ENCODE measurements at places on chromosomes 13 and 19.

DNA sequence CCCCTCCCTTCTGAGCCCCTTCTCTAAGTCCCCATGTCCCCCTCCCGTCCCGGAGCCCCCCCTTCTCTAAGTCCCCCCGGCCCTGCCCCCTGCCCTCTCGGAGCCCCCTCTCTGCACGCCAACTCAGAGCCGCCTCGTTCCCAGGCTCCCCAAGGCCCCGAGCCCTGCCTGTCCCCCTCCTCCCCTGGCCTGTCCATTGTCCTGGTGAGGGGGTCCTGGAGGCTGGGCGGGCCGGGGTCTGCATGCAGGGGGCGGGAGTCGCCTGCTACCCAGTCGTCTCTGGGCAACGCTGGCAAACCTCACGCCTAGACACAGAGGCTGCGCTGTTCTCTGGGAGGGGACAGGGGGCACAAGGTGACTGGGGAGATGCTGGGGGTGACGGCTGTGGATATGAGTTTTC lies 39.2 kb upstream of the SEMA6B start:
- H3K4me1 ChIP-seq: no peaks in the 10 kb centered on the region
- no peak overlapping the region for H3K4me3 ChIP-seq
- no peak for DNase-seq

DNA sequence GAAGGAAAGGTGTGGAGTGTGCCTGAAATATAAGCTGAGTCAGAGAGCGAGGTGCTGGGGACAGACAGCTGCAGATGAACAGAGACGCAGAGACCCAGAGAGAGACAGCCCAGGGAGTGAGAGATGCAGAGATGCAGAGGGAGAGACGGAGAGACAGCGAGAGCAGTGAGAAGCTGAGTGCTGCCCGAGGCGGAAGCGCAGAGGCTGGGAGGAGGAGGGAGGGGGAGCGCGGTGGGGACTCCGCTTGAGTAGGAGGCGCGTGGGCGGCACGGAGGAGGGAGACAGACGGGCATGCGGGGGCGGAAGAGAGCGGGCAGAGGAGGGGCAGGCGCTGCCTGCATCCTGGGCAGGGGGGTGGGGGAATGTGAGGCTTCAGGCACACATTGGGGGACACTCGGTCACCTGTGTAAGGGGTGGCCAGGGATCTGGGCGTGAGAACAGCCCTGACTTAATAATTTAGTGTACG lies 25.7 kb downstream of the SLC8A2 start:
- peak overlapping the region; percentile 64 for H3K4me3 ChIP-seq
- peak; percentile 62 for DNase-seq
- H3K36me3 ChIP-seq: no peaks in the 10 kb centered on the region
- H3K27ac ChIP-seq: peak overlapping the region; percentile 62
- H3K27me3 ChIP-seq: peaks cover 60% of the 10 kb centered on the region
- peaks cover 44% of the 10 kb centered on the region for H3K4me1 ChIP-seq

GRCh38 chr13:111280681-111281585 lies 39.5 kb upstream of the TEX29 start:
- no peak for DNase-seq
- no peak overlapping the region for H3K27ac ChIP-seq
- H3K27me3 ChIP-seq: no peaks in the 10 kb centered on the region
- peaks cover 29% of the 10 kb centered on the region for H3K4me1 ChIP-seq
- H3K4me3 ChIP-seq: no peak overlapping the region
- peaks cover 56% of the 10 kb centered on the region for H3K36me3 ChIP-seq

- no peak for DNase-seq
- H3K4me1 ChIP-seq: peaks cover 37% of the 10 kb centered on the region
- no peak overlapping the region for H3K4me3 ChIP-seq
- H3K36me3 ChIP-seq: peaks cover 11% of the 10 kb centered on the region
- H3K27ac ChIP-seq: no peak overlapping the region
These were observed 15.3 kb downstream of the WDFY2 start for GRCh38 chr13:51599444-51600176.

DNA sequence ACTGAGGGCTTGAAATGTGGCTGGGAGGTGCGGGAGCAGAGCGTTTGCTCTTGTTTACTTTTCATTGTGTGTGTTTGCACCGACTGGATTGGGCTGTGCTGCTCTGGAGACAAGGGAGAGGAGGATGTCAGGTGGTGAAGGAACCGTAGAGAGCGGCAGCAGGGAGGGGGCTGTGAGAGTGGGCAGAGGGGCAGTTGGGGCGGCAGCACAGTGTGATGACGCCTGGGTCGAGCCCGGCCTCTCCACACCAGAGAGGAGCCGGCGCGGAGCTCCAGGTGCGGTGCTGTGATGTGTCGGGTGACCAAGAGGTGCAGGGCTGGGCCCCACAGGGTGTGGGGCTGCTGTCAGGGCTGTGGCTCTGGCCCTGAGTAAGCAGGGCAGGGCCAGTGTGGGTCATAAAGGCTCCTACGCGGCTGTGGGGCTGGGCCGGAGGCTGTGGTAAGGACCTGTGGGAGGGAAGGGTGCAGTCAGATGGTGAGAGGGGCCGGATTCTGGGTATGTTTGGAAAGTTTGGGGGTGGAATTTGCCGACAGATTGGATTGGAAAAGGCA lies 10.5 kb downstream of the NAXD start:
- no peaks in the 10 kb centered on the region for H3K27me3 ChIP-seq
- DNase-seq: no peak
- peaks cover 39% of the 10 kb centered on the region for H3K4me1 ChIP-seq
- no peak overlapping the region for H3K27ac ChIP-seq
- peaks cover 23% of the 10 kb centered on the region for H3K36me3 ChIP-seq
- H3K4me3 ChIP-seq: no peak overlapping the region

DNA sequence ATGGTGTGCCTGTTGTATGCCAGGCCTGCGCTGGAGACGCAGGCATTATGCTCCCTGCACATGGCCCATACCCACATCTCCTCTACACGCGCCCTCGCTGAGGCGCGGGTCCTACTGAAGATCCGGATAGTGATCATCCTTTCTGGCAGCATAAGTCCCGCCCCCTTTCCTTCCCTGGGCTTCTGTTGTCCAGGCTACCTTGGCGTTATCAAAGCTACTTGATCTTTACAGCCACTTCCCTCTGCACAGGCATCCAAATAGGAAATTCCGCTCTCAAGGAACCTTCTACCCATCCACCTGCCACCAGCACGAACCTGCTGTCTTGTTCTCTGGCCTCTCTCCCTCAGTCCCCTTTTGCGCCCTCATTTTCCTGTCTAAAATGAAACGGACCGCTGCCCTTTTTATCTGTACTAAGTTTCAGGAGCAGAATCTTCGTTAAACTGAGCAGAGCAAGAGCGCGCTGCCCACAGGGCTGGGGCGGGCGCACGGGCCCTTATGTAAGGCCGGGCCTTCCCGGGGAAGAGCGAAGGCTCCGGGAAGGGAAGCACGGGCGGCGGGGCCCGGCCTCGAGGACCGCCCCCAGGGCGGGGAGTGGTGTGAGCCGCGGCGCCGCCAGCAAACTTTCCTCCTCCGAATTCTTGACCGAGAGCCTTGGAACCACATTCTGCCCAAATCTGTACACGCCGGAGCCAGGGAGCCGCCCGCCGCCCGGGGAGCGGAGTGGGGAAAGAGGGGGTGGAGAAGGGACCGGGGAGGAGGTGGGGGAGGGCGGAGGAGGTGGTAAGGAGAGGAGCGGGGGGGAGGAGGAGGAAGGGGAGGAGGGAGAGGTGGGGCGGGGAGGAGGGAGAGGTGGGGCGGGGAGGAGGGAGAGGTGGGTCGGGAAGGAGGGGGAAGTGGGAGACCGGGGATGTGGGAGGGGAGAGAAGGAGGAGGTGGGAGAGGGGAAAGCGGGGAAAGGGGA lies 920 bp upstream of the UBE2L5 start:
- H3K4me1 ChIP-seq: peaks cover 26% of the 10 kb centered on the region
- peak overlapping the region; percentile 77 for H3K4me3 ChIP-seq
- DNase-seq: peak; percentile 37
- no peaks in the 10 kb centered on the region for H3K36me3 ChIP-seq
- peak overlapping the region; percentile 41 for H3K27ac ChIP-seq

All from activated T-helper 1 cell treated with anti-CD3 and anti-CD28 coated beads, Interleukin-12 subunit alpha, Interleukin-12 subunit beta, Interleukin-2, Interleukin-4 antibody, amounts not matched to agents 30 ng/mL and 10 ng/mL and 1 ng/mL, durations not matched to agents 14 hours and 24 hours and 36 hours (primary cell).